ENCODE measurements at places on chromosomes 2 and 18. TPM values are rescaled to one million over a fixed set of nuclear protein-coding genes. Genes with fewer than 3 reads are reported as not detected.
A peak's percentile ranks its signal among the peaks of the same experiment; 100 is the strongest.

The GALNT14 gene
- 12.7 TPM for total RNA-seq

The ABCA12 gene
- total RNA-seq = not detected

GRCh38 chr2:126312579-126312978 lies 343.4 kb upstream of the GYPC start:
- DNase-seq = no peak

DNA sequence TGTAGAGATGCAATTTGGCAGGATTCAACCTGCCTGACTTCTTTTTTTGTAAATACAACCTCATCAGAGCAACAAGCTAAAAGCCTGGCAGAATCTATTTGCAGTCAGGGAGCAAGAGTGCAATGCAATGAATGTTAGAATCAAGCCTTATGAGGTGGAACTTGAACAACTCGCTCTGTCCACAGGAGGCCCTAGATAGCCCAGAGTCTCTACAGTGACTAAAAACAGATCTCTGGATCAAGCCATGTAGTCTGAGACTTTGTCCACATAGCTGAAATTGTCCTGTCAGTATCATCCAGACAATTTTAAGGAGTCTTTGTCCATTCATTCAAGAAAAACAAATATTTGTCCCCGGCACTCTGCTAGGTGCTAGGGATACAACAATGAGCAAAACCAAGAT lies 32.0 kb upstream of the CDK5R2 start:
- DNase-seq = no peak

- peak; percentile 9 for DNase-seq
Measured at GRCh38 chr2:32485399-32485798, 128.6 kb downstream of the BIRC6 start.

GRCh38 chr2:38470115-38470514 lies 93.0 kb upstream of the ATL2 start:
- DNase-seq = no peak

DNA sequence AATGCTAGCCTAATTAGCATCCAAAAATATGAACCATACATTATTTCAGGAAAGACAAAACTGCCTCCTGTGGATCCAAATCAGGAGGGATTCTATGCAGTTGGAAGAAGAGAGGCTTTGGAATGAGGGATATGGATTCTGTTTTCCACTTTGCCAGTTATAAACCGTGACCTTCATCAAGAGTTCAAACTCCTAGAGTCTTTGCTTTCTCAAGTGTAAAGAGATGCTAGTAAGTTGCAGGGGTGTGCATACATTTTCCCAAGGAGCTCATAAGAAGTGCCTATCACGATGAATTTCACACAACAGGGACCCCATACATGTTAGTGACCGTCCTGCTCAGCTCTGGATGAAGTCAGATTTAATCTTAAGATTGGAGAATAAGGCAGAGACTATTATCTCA lies 542.5 kb downstream of the SOX11 start:
- no peak for DNase-seq

DNA sequence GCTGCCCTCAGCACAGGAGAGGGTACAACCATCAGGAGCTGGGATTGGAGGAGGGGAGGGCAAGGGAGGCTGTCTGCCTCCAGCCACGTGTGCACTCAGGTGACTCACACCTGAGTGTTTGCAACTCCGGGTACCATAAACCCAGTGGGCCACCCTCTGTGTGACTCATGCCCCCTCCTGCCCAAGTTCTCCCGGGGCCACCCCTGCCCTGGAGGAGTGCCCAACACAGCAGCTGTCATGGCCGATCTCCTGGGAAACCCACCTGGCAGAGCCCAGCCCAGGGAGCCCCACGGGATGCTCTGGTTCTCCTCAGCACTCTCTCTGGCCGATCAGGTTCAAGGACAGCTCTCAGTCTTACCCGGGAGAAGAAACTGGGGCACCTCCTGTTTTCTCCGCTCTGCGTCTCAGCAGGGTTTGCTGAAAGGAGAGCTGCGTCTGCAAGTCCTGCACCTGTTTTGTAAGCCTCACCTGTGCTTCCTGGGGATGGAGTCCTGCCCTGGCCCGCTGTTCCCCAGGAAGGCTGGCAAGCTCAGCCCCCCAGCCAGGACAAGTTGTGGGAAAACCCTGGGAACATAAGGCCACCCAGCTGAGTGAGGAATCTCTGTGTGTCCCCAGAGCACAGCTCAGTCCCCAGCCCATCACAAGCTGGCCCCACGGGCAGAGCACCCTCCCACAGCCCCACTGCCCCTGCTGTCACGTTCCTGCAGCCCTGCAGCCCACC lies 44.0 kb upstream of the UBE2F start:
- peak; percentile 79 for DNase-seq

DNA sequence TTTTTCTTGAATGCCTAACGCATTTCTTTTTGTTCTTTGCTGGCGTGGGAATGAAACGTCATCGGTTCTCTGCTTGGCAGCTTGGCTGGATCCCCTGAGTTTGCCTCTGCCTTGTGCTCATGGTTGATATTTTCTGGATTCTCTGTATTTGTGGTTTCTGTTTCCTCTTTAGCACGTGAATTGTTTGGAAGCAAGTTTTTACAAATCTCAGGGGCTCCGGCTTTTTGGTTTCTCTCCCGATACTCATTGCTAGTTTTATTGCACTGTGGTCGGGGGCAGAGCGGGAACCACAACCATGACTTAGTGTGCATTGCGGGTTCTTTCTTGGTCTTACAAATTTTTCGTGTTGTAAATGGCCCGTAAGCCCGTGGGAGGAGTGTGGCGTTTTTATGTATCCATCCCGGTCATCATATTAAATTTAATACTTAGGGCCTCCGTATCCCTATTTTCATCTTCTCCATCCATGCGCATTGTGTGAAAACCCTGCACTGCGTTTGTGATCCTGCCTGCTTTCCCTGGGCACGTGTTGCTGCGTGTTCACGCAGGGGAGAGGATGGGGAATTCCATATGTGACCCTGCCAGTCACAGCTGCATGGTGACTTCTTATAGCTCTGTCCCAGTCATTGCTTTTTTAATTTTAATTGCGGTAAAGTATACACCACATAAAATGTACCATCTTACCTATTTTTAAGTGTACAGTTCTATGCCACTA lies 9.4 kb downstream of the RAMP1 start:
- DNase-seq = no peak

GRCh38 chr2:85588645-85589044 lies 4.4 kb downstream of the VAMP5 start:
- no peak for DNase-seq

DNA sequence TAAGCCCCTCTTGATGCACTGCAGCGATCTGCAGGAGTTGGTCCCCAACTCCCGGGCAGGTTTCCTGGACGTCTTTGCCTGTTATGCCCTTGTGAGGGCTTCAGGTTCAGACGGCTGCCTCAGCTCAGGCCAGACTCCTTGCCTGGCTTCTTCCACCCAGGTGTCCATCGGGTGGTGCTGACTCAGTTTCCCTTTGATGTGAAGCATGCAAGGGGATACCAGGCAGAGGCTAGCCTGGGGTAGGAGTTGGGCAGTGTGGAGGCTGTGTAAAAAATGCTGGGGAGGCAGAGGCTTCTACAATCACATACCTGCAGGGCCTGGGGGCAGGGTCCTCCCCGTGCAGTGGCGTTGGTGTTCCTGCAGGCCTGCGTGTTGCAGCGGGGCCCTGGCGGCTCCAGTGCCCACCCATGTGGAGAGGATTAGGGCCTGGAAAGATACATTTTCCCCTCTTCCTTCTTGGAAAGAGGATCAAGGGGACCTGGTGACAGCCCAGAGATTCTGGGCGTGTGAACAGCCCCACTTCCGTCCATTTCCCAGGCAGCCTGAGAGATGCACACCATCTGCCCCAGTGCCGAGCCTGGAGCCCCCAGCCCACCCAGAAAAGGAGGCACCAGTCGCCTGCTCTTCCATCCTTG lies 338.3 kb downstream of the DYSF start:
- no peak for DNase-seq

DNA sequence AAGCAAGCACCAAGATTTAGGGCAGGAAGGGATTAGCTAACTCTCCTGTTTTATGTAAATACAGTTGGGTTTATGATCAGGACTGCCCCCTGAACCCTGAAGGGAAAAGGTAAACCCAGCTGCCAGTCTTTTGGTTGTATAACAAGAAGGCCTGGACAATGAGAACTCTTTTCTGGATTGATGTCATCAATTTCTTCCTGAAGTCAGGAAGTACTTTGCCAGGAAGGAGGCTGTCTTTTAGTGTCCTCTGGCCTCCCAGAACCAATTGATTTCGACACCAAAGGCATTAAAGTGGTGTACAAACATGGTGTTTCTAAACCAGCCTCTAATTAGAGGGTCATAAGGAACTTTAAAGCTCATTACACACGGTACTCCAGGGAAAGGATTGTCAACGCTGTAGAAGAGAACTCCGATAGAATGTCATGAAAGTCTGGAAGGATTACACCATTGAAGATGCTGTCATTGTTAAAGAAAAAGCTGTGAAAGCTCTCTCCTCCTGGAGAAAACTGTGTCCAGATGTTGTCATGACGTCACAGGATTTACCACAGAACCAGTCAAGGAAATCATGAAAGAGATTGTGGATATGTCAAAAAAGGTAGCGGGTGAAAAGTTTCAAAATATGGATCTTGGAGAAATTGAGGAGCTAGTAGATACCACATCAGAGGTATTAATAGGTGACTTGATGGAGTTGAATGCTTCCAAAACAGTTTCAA lies 78.8 kb downstream of the ANKRD12 start:
- DNase-seq = no peak

DNA sequence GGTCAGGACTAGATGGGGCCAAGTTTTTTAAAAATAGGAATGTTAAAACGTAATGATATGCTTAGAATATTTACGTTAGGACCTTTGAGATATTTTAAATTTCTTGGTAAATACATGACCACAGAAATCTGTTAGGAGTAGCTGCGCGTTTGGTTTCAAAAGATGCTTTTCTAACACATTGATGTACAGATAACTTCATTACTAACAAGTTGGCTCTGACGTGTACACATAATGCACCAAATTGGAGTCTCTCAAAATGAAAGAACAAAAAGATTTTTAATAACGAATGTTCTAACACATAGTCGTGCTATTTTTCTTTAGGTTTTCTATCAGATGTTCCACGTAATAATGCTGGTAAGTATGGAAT lies 608 bp downstream of the PHOSPHO2 start:
- peak; percentile 22 for DNase-seq

DNA sequence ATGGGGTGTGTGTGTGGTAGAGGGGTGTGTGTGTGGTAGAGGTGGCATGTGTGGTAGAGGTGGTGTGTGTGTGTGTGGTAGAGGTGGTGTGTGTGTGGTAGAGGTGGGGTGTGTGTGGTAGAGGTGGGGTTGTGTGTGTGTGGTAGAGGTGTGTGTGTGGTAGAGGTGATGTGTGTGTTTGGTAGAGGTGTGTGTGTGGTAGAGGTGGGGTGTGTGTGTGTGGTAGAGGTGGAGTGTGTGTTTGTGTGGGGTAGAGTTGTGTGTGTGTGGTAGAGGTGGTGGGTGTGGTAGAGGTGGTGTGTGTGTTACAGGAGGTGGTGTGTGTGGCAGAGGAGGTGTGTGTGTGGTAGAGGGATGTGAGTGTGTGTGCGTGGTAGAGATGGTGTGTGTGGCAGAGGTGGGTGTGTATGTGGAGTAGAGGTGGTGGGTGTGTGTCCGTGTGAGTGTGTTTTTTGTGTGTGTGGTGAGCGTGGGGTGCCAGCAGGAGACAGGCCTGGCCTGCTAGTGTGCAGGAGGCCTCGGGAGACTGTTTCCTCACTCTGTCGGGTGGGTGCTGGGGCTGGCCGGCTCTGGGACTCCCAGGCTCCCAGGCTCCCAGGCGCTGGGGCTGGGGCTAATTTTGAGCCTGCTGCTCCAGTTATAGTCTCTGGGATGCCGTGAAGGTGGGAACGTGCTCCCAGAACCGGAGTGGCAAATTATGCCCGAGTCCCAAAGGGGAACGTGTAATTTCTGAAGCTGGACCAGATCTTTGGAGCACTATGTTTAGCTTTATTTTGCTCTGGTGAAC lies 165.2 kb downstream of the DYSF start:
- DNase-seq = no peak

DNA sequence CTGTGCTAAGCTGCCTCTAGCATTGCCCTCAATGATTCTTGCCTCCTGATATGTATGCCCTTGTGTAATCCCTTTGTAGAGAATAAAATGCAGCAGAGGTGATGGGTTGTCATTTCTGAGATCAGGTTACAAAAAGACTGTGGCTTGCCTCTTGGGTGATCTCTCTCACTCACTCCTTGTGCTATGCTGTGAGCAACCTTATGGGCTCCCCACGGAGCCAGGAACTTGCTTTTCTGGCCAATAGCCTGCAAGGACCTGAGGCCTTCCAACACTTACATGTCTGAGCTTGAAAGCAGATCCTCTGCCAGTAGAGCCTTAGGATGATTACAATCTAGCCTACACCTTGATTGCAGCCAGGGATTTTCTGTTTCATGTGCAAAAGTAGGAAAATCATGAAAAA lies 123.1 kb upstream of the XIRP2 start:
- DNase-seq = no peak
